Activated T-helper 1 cell treated with Interleukin-2 at 50 U/mL for 16 hours (primary cell): ENCODE measurements at places on chromosomes 5 and 9.
A peak's percentile ranks its signal among the peaks of the same experiment; 100 is the strongest.

DNA sequence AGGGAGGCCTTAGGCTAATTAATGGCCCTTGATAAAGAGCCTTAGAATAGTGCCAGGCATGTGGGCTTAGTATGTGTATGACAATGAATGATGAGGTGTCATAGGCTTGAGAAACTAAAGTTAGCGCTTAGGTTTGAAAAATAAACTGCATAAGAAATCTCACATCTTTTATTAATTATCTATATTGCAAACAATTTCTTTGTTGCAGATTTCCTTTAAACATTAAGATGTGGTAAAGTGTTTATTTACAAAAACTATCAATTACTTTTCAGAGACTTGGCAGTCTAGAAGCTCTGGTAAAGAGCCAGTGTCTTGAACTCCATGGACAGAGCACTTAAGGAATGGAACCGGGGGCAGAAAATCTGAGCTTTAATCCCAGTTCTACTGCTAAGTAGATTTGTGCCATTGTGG, 23.1 kb downstream of the MAP1B start:
- no peak for DNase-seq

DNA sequence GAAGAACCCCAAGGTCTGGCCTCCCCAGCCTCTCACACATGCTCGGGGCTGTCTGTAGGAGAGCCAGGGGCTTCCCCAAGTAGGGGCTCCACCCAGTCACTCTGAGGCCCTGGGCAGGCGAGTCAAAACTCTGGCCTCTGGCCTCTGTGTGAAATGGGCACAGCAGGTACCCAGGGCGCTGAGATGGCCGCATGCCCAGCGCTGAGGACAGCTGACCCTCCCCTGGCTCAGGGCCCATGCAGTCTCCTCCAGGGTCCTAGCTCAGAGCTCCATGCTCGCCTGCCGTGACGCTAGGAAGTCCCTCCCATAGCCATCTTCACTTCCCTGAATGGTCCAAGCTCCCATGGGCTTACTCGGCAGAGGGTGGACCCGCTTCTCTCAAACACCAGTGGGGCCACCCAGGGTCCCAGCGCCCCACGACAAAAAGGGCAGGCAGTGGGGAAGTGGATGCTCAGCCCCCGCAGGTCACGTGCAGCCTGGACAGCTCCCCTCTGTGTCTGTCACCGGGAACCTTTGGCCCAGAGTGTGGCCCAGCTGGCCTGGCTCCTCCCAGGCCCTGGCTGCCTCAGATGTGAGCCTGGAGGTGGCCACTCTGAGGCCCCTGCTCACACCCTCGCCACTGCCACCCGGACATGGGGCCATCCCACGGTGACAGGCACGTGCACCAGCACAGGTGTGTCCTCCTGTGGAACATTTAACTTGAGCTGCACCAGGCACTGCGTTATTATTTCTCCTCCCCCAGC, 12.2 kb upstream of the VAV2 start:
- no peak for DNase-seq

GRCh38 chr5:126871441-126871840, 94.5 kb downstream of the LMNB1 start:
- DNase-seq: no peak

GRCh38 chr5:116864157-116864837, 289.7 kb upstream of the SEMA6A start:
- DNase-seq: no peak

- DNase-seq: peak; percentile 26
Observed at GRCh38 chr9:36486933-36487481, 85.7 kb upstream of the MELK start.

- no peak for DNase-seq
Observed at GRCh38 chr9:29981013-29981412, 2403.4 kb upstream of the ACO1 start.

GRCh38 chr5:181044093-181044599, 4.1 kb downstream of the BTNL9 start:
- no peak for DNase-seq

DNA sequence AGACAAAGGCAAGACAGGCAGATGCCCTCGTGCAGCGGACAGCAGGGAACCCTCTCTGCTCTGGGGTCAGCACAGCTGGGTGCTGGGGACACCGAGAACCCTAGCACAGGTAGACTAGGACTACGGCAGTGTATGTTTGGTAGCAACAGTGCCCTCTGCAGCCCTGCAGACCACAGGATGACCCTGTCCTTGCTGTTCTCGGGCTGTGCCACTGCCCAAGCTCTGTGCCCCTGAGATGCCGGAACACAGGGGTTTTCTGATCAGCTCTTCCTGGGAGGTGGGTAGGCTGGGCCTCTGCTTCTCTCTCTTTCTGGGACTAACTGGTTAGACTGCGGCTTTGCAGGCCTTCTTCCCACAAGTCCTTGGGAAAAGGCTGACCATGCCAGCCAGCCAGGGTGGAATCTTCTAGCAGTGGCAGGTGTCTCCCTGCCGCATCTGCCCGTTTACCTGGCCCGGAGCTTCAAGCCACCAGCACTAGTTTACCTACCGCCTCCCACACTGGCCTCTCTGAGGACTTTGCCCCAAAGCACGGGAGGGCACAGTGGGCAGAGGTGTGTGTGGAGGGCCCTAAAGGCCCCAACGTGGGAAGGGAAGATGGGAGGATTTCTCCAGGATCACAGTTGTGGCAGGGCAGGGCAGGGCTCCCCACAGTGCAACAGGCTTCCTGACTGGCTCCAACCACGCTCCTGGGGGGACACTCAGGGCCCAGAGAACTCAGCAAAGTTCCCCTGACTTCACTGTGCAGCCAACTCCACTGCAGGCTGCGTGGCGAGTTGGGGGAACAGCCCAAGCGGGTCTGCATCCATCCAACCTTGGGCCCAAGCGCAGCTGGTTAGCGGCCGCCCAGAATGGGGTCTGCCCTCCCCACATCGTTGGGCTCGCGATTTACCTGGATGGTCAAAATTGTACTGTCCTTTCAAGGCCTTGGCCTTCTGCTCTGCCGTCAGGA, 1.2 kb downstream of the UCK1 start:
- no peak for DNase-seq

- peak; percentile 14 for DNase-seq
Observed at GRCh38 chr5:109410389-109411148, 795 bp upstream of the PJA2 start.

GRCh38 chr9:121999556-121999955, 93.6 kb downstream of the TTLL11 start:
- DNase-seq: no peak
